Daoy (cell line): ENCODE measurements at places on chromosomes 2 and 18.

DNA sequence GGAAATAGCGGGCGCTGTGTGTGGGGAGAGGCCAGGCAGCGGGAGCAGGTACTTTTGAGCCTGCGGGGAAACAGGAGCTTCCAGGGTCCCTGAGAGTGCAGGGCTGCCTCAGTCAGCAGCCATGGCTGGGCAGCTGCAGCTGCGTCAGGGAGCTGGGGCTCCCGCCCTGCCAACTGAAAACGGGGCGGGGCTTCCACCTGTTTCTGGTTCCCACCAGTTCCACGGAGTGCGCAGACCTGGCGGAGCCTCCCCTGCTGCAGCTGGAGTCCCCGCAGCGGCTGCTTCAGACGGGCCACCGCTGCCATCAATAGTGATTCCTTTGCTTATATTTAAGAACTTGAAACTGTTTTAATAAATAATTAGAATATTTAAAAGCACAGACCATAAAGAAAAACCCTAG lies 30.6 kb upstream of the RPRM start:
- DNase-seq, result no peak

GRCh38 chr2:48529194-48529593 lies 760 bp upstream of the STON1 start:
- peak; percentile 11 for DNase-seq

- DNase-seq, result peak; percentile 78
Observed at GRCh38 chr2:218898109-218898878, 17.6 kb downstream of the WNT10A start.

GRCh38 chr18:8830067-8831060 lies 125.0 kb downstream of the MTCL1 start:
- no peak for DNase-seq

DNA sequence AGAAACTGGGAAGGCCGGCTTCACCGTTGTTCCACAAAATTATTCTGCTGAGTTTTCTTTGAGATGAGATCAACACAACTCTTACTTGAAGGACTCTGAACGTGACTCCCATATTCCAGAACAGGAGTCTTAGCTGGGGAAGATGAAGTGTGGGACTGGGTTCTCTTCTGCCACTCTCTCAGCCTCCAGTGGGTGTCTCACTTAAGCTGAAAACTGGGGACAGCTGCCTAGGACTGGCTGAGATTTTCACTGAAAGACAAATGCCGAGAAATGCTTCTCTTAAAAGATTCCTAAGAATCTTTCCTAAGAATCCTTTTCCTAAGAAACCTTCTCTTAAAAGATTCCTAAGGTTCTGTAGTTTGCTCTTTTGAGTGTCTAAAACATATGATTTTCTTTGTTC lies 156.6 kb upstream of the LHCGR start:
- DNase-seq, result no peak

- DNase-seq, result peak; percentile 46
Observed at GRCh38 chr2:109350526-109350925, 221.5 kb downstream of the SH3RF3 start.

DNA sequence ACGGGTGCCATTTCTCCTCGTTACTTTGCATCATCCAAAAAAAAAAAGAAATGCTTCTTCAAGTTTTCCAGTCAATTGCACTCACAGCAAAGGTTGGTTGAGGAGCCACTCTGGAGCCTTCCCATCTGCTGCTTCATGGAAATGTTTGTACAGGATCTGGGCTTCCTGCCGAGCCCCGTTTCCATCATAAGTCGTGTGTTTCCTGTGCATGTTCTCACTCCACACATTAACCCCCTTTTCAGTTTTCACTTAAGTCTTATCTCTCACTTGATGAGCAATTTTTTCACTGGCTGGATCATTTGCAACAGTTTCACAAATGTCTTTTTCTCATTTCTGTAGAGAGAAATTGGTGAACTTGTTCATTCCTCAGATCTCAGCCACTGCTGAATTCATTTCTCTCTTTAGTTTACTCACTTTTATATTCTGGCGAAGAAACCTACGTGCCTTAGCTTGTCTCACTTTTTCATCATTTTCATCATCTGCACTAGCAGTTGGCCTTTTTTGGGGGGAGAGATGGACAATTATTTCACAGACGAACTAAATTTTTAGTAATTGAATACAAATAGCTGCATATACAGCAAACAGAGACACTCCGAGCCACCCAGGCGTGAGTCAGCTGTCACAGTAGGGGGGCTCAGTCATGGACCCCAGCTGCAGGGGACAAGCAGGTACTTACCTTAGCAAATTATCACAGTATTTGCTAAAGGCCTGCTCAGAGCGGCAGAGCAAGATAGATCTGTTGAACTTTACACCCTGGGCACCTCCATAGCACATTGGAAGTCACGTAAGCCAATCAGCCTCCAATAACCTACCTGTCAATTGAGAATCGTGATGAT lies 750.8 kb upstream of the ID2 start:
- DNase-seq, result no peak

DNA sequence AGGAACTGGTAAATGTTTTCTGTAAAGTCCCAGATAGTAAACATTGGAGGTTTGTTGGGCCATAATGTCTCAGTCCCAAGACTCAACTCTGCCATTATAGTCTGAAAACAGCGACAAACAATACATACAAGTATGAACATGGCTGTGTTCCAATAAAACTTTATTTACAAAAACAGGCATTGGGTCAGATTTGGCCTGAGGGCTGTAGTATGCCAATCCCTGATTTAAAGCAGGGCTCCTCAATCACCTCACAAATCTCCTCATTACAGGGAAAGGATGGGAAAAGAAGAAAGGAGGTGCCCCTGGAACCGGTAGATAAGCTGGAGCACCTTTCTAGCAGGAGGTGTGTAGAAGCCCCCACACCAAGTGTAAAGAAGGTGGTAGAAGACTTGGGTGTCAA lies 48.9 kb upstream of the UPP2 start:
- DNase-seq, result no peak

GRCh38 chr18:48300463-48300961 lies 108.7 kb downstream of the ZBTB7C start:
- peak; percentile 21 for DNase-seq

GRCh38 chr2:189233527-189233926 lies 54.0 kb upstream of the COL5A2 start:
- no peak for DNase-seq

DNA sequence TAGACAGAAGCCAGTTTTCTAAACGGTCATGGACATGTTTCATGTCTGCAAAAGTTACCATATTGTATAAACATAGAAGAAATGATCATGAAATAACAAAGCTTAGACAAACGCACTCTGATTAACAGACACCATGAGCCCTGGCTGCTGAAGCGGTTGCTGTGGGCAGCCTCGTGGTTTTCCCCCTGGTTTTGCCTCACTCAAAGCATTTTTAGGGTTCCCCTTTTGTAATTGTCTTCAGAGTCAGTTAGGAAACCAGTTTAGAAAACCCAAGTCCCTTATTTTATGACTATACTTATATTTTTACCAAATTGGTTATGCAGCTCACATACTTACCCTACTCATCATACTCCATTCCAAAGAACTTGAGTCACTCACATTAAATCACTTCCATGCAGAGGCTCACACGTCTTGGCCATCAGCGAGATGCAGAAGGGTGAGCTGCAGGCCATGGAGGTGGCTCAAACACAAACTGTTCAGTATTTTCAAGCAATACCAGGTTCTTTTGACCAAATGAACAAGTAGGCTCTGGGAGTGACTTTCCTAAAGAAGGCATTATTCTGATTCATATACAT lies 105.6 kb upstream of the SALL3 start:
- DNase-seq, result peak; percentile 62

GRCh38 chr2:40002339-40002738 lies 223.3 kb upstream of the THUMPD2 start:
- no peak for DNase-seq

- peak; percentile 7 for DNase-seq
Observed at GRCh38 chr18:32980896-32981295, 208.1 kb upstream of the KLHL14 start.

DNA sequence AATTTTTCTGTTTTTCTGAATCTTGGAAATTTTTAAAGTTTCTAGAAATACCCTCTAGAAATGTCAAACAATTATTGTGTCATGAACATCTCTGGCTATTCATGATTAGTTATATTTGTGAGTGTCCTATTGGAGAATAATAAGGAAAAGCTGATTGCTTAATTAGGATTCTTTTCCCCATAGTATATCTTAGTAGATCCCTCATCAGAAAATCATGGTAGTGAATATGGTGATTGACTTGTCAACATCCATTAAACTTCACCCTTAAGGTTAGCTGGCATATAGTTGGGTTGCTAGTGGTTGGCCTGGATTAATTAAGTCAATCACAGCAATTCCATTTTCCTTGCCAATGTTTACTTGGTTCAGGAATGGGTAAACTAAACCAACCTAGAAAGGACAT lies 18.7 kb upstream of the NABP1 start:
- DNase-seq, result no peak

DNA sequence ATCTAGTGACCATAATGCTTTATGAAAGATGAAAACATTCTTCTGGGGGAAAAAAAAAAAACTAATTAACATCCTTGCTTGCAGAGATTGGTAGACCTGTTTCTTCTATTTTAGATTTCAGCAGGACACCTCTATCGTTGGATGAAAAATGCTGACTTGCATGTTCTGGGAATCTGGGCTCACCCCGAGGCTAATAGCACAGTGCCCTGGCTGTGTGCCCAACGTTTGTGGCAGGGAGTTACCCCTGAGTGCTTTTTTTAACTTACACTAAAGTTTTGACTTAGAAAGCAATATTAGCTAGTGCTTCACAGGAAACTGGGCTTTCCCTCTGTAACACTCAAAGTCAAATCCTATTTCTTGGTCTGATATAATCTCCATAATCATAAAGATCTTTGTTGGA lies 233.2 kb downstream of the SLC8A1 start:
- peak; percentile 45 for DNase-seq

- no peak for DNase-seq
Observed at GRCh38 chr18:35971661-35972196, 750 bp upstream of the RMP24 start.
